Glutamatergic neuron (in vitro differentiated cells): ENCODE measurements at places on chromosomes 5 and 9. TPM values are rescaled to one million over a fixed set of nuclear protein-coding genes. Genes with fewer than 3 reads are reported as not detected.

Gene CCL28
- total RNA-seq: 1.1 TPM

Gene ZFP37
- total RNA-seq: 7.9 TPM

DNA sequence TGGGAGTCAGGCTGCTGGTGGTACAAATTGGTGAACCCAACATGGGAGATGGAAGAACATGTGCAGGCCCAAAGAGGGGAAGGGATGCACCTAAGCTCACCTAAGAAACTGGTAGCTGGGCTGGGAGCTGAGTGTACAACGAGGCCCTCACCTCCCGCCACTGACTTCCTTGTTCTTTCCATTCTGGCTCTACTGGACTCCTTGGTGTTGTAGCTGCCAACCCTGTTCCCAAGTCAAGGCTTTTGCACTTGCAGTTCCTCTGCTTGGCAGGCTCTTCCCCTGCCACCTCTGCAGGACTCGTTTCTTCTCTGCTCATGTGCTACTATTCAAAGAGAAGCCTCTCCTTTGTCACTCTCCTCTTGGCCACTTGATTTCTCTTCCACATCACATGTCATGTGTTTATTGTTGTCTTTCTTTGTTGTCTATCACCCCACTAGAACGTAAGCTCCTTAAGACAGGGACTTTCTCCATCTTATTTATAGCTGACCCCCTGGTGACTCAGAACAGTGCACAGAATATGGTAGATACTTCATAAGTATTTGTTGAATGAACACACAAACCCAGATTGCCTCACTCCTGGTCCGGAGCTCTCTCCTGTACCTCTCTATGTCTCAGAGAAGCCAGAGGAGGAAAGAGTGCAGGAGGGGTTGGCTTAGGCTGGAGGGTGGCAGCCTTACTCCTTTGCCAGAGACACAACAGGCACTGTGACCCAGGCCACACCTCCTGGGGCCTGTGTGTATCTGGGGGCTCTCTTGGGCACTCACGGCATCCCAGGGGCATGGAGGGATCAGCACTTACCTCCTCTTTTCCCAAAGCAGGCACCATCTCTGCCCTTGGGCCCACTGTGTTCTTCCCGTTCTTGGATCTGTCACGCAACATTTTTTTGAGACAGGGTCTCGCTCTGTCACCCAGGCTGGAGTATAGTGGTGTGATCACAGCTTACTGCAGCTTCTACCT is 5.2 kb upstream of the SPINK4 start:
- H3K4me1 ChIP-seq: no peaks in the 10 kb centered on the region
- DNase-seq: no peak
- H3K36me3 ChIP-seq: peaks cover 9% of the 10 kb centered on the region

Gene PCDHGA10
- total RNA-seq: 16.6 TPM

DNA sequence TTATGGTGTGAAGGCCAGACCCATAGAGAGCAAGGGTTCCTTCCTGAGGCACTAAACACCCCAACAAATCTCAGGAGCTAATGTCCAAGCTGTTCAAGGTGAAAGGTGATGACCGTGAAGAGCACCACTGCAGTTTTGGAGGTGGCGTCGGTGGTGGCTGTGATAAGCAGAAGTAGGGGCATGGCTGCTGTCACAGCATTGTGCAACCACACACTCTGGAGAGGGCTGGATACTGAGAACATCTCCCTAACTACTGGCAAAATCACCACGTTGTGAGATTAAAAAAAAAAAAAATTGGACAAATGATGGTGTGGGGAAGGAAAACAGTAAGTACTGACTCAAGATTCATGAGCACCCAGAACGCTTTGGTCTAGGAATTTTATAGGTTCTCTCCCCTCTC is 156.5 kb downstream of the PJA2 start:
- no peak overlapping the region for H3K27ac ChIP-seq
- H3K36me3 ChIP-seq: peaks cover 10% of the 10 kb centered on the region

- peaks cover 5% of the 10 kb centered on the region for H3K36me3 ChIP-seq
- DNase-seq: no peak
- H3K27me3 ChIP-seq: no peaks in the 10 kb centered on the region
- H3K4me1 ChIP-seq: peaks cover 2% of the 10 kb centered on the region
Observed at GRCh38 chr5:125564317-125564975, 818.0 kb upstream of the ZNF608 start.

DNA sequence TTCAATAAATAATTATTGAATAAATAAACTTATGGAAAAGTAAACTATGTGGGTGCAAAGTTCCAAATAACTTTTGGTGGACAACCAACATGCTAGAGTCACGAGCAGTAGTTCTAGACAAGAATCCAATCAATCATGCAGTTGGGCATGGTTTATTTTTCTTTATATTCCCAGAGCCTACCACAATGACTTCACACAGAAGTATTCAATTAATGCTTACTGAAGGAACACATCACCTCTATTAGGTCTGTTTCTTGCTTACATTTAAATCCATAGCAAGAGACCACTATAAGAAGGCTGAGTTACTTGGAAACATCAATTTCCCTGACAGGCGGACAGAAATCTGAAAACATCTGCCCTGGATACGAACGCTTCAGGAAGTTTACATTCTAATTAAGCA is 214.2 kb downstream of the TMEM232 start:
- H3K27me3 ChIP-seq: peaks cover under 1% of the 10 kb centered on the region
- no peak overlapping the region for H3K27ac ChIP-seq
- H3K4me3 ChIP-seq: no peak overlapping the region
- no peak for DNase-seq
- H3K36me3 ChIP-seq: no peaks in the 10 kb centered on the region
- H3K4me1 ChIP-seq: no peaks in the 10 kb centered on the region

Gene HSD17B3
- total RNA-seq: 2.2 TPM

DNA sequence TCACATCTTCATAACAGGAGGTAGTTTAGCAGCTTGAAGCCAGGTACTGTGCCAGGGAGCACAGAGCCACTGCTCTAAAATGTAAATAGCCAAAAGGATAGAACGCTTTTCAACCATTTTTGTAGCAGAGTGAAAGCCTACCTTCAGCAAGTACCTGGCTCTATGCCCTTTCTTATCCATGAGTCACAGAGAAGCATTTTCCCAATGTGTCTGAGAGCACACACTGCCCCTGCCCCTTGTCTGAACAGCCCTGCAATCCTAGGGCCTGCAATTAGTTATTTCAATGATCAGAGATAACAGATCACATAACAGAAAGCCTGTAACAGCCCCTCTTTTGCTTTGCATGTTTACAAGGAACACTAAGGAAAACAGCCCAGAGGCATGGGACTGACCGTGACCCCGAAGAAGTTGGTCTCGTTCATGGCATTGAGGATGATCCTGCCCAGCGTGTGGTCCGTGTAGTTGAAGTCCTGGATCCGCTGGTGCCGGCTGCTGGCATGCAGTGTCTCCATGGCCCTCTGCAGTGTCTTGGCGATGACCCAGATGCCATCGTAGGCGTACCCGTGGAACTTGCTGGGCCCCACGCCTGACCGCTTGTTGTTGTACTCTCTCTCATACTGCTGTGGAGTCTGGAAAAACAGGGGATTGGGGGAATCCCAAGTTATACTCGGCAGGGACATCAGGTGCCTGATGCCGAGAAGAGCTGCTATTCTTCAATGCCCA is 198.3 kb upstream of the TBC1D2 start:
- H3K4me1 ChIP-seq: peaks cover 6% of the 10 kb centered on the region
- peaks cover 16% of the 10 kb centered on the region for H3K36me3 ChIP-seq
- peaks cover 10% of the 10 kb centered on the region for H3K27me3 ChIP-seq
- H3K4me3 ChIP-seq: no peak overlapping the region
- no peak overlapping the region for H3K27ac ChIP-seq
- DNase-seq: no peak

Gene ITGA1
- 0.96 TPM for total RNA-seq

DNA sequence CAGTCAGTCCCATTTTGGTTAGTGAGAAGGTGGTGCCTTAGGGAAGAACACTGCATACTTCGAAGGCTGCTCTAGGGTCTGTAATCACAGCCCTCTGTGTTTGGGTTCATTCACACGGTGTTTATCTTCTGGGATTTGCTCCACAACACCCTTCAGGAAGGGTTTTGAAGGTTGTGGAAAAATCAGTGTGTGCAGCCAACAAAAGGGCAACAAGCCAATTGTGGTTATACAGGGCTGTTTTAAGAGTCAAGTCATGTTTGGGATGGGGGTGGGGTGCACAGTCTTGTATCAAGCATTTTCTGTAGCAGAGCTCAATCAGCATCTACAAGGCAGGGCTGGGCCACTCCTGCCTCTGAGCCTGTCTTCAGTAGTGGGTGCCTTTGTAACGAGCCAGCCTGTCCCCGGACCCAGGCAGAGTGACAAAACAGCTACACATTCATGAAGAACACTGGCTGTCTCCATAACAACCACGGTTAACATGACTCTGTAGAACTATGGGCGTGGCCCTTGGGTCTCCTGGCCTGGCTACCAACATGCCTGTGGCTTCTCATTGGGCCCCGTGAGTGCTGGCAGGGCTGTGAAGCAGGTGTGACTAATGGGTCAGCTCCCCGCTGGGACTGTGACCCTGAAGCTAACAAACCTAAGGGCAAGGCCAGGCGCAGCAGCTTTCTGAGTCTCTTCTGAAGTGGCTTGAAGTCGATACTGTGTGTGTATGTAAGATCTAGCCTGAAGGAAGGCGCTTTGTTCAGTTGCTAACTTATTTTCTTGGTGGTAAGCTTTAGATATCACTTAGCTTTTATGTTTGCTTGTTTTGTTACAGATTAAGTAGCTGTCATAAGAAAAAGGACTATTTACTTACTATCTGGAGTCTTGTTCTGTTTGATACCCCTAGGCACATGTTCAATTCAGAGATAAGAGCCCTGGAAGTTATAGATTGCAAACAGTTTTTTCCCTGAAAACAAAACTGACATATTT is 27.9 kb upstream of the GOLM1 start:
- H3K4me1 ChIP-seq: peaks cover 19% of the 10 kb centered on the region
- DNase-seq: peak; percentile 72
- H3K27me3 ChIP-seq: peaks cover under 1% of the 10 kb centered on the region
- no peaks in the 10 kb centered on the region for H3K36me3 ChIP-seq

Gene LECT2
- total RNA-seq: not detected

Gene NRG2
- 0.81 TPM for total RNA-seq

- no peaks in the 10 kb centered on the region for H3K4me1 ChIP-seq
- no peak for DNase-seq
- H3K36me3 ChIP-seq: no peaks in the 10 kb centered on the region
- H3K4me3 ChIP-seq: no peak overlapping the region
- no peaks in the 10 kb centered on the region for H3K27me3 ChIP-seq
Observed at GRCh38 chr5:128778474-128778873, 186.8 kb upstream of the SLC27A6 start.

DNA sequence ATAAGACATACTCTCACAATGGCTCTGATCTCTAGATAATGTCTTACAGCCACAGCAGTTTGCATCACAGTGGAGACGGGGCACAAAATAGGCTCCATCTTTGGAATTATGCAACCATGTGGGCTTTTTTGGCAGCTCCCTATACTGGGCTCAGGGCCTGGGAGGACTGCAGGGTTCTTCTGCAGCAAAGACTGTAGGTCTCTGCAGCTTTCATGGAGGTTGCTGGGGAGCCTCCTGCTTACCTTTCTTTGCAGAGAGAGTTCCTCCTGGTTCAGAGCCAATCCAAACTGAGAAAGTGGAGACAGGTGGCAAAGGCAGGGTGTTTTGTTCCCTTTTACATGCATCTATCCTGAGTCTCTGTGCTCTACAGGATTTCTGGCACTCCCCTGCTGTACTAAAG is 558.0 kb downstream of the TLR4 start:
- H3K27me3 ChIP-seq: no peaks in the 10 kb centered on the region
- H3K27ac ChIP-seq: no peak overlapping the region
- no peaks in the 10 kb centered on the region for H3K36me3 ChIP-seq
- no peak for DNase-seq
- H3K4me3 ChIP-seq: no peak overlapping the region
- no peaks in the 10 kb centered on the region for H3K4me1 ChIP-seq

- DNase-seq: no peak
- no peak overlapping the region for H3K4me3 ChIP-seq
- no peak overlapping the region for H3K27ac ChIP-seq
- no peaks in the 10 kb centered on the region for H3K36me3 ChIP-seq
- H3K4me1 ChIP-seq: no peaks in the 10 kb centered on the region
Observed at GRCh38 chr5:169548315-169548714, 35.3 kb upstream of the SPDL1 start.

Gene DAB2IP
- total RNA-seq: 32.9 TPM

GRCh38 chr5:112491257-112491656 is 72.2 kb upstream of the EPB41L4A start:
- H3K4me3 ChIP-seq: no peak overlapping the region
- DNase-seq: no peak
- H3K4me1 ChIP-seq: no peaks in the 10 kb centered on the region
- H3K27ac ChIP-seq: no peak overlapping the region

- no peak for DNase-seq
- H3K4me3 ChIP-seq: no peak overlapping the region
- H3K36me3 ChIP-seq: no peaks in the 10 kb centered on the region
- H3K27ac ChIP-seq: no peak overlapping the region
- no peaks in the 10 kb centered on the region for H3K4me1 ChIP-seq
Observed at GRCh38 chr5:108432024-108432423, 50.1 kb upstream of the FBXL17 start.

DNA sequence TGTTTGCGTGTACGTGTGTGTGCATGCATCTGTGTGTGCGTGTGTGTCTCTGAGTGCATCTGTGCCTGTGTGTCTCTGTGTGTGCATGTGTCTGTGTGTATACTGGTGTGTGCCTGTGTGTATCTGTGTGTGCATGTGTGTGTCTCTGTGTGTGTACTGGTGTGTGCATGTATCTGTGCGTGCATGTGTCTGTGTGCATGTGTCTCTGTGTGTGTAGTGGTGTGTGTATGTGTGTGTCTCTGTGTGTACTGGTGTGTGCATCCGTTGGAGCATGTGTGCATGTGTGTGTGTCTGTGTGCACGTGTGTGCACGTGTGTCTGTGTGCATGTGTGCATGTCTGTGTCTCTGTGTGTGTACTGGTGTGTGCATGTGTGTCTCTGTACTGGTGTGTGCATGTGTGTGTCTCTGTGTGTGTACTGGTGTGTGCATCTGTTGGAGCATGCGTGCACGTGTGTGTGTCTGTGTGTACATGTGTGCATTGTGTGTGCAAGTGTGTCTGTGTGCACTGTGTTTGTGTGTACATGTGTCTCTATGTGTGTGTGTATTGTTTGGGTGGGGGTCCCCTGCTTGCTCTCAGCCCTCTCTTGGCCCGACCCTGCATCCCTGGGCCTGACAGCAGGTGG is 23.8 kb upstream of the NOTCH1 start:
- H3K27ac ChIP-seq: no peak overlapping the region
- no peak overlapping the region for H3K4me3 ChIP-seq
- H3K27me3 ChIP-seq: peaks cover 9% of the 10 kb centered on the region

Gene FSD1L
- 32.5 TPM for total RNA-seq

Gene CDC14B
- 9.2 TPM for total RNA-seq

Gene C9orf50
- 0.56 TPM for total RNA-seq

Gene NR2F1-AS1
- total RNA-seq: 0.39 TPM

Gene IL17B
- total RNA-seq: 0.88 TPM

DNA sequence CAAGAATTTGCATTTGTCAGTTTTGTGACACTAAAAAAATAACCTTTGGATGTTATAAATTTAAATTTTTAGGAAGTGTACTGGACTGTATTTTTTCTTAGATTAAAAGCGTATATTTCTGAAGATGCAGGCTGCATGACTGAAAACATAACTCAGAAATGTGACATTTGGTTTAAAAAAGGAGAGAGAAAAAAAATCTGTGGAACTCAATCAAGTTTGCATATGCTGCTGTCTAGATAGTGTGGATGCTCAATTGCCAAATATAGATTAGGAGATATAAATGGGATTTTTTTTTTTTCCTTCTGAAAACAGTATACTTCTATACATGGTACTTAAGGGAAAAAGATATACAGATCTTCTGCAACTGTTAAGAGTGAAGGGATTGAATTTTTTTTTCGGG is 402.3 kb downstream of the TAF11L14 start:
- no peak for DNase-seq
- H3K4me3 ChIP-seq: no peak overlapping the region
- no peak overlapping the region for H3K27ac ChIP-seq
- no peaks in the 10 kb centered on the region for H3K36me3 ChIP-seq

- no peak overlapping the region for H3K4me3 ChIP-seq
- H3K36me3 ChIP-seq: no peaks in the 10 kb centered on the region
- DNase-seq: no peak
- no peaks in the 10 kb centered on the region for H3K27me3 ChIP-seq
- peaks cover 3% of the 10 kb centered on the region for H3K4me1 ChIP-seq
Observed at GRCh38 chr5:175697846-175698245, 40.0 kb downstream of the HRH2 start.

Gene ANXA2R
- 1.6 TPM for total RNA-seq
